ENCODE measurements at places on chromosomes 2 and 18. TPM values are rescaled to one million over a fixed set of nuclear protein-coding genes. Genes with fewer than 3 reads are reported as not detected.

DNA sequence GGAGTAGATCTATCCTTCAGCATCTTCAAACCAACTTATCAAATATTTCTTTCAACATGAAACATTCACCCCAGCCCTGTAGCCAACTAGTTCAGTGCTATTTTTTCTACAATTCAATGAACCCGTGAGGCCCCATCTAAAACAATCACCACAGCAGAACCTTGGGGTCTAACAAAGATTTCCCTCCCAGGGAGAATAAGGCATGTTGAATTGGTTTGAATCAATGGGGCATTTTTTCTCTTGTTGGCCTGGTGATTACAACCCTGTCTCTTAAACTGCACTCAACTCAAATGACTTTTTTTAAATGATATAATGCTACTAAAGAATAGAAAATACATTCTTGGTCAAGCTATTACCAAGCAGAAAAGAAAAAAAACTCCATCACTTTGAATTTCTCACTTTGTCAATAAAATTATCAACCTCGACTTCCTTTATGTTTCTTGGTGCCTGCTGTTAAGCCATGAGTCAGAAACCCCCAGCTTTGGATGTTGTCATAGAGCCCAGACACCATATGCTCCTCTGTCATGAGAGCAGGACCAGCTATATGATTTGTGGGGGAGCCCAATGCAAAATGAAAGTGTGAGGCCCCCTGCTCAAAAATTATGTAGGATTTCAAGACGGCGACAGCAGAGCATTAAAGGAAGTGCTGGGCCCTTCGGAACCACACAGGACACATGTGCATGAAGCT is 282.4 kb downstream of the MEIS1 start:
- no peak for DNase-seq

GRCh38 chr2:20062615-20063545 is 11.5 kb upstream of the LAPTM4A start:
- peak; percentile 40 for DNase-seq

- no peak for DNase-seq
Measured at GRCh38 chr2:62941413-62941812, 109.2 kb upstream of the OTX1 start.

- DNase-seq = peak; percentile 30
Measured at GRCh38 chr2:61178603-61179545, 16.9 kb downstream of the C2orf74 start.

DNA sequence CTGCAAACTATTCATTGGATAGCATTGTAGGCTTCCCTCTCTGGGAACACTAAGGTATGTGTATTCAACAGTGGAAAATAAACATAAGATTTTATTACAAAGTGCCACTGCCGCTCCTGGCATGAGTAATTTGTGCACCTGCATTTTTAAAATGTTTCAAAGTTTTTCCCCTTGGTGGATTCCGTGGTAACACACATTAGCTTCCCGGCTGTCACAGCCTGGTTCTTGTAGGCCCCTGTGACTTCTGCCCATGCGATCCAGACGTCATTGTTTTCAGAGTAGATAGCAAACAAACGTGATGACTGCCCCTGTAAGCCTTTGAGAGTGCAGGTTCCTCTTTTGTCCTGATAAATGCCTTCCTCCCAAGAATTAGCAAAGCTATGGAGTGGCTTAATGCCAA is 421.0 kb downstream of the ZNF521 start:
- DNase-seq = peak; percentile 29

DNA sequence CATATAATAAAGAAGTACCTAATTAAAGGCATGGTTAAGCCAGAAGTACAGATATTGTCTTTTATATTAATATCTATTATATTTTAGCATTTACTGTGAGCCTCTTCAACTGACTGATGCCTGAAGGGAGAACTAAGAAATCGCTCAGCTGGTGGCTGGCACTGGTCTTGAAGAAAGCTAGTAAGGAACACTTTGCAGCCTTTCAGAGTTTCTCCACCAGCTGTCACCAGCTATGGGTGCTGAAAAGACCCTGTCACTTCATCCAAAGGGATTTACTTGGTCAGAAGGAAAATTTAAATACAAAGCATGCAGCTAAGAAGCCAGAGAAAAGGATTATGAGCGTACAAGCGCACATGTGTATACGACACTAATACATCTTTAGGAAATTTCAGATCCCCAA is 525.9 kb downstream of the TMEM182 start:
- no peak for DNase-seq

DNA sequence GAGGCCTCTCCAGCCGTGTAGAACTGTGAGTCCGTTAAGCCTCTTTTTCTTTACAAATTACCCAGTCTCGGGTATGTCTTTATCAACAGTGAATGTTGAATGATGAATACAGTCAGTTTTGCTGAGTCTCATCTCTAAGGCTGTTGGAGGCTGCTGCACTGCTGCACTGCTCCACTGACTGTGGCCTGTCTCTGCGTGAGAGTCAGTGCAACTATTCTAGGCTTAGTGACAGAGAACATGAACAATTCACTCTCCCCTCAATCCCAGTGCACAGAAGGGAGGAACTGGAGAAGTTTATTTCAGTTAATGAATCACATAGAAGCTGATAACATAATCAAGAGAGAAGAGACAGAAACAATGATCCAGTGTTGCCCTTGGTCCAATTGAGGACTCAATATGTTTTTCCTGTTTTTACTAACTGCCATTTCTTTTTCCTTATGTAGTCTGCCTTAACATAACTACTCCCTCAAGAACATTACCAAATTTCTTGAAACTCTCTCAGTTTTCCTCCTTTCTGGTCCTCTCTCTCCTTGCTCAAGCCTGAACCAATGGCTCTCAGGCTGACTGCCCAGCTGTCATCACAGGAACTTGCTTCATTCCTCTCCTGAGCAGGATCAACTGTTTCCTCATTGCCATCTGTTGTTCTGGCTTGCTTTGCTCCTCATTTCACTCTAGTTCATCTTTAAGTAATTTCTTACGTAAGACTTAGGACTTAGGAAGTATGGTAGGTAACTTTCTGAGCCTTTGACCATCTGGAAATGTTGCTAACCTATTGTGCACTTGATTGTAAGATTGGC is 483.2 kb downstream of the METTL4 start:
- no peak for DNase-seq

GRCh38 chr2:145137211-145137610 is 617.3 kb upstream of the ZEB2 start:
- no peak for DNase-seq

- DNase-seq = no peak
Measured at GRCh38 chr18:3916082-3916481, 466.1 kb downstream of the TGIF1 start.

DNA sequence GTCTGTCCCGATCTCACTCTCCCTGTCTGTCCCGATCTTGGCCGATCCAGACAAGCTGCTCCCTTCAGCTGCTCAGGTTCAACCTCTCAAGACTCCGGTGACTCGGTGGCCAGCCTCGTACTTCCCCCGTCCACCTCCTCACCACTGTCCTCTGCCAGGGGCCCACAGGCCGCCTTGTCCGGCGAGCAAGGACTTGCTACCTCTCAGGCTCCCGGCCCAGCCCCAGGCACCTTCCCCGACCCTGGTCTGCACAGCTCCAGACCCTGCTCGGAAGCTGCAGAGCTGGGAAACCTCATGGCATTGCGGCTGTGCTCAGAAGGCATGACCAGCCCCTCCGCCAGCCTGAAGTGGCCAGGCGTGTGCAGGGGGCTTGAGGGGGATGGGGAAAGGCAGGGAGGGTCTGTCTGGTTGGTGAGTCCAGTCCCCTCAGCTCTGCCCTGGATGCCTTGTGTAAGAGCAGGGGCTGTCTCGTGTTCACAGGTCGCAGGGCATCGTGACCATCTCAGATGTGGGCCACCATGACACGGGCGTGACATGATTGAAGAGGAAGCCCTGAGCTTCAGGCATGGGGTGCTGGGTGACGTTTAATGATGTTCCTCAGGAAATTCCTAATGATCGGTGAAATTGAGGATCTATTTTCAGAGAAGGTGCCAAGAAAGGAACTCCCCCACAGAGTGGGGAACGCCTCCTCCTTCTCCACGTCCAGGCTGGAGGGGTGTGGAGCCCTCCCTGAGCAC is 121.2 kb upstream of the CTDP1 start:
- DNase-seq = no peak

DNA sequence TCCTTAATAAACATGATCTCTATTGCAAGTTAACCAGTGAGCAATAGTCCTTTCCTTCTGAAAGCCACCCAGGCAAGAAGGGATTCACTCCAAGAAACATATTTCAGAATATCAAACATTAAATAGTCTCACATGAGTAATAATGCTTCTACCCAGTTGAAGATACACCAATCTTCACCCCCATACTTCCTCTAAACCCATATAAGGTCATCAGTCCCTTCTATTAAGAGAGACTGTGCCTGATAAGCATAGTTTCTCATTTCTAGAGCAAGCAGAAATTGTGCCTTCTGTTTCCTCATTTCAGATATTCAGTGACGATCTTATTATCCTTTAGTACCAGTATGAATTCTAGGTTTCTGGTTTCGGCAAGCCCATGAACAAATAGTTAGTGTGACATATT is 64.6 kb downstream of the DSEL start:
- DNase-seq = no peak

GRCh38 chr18:23384778-23385736 is 68.0 kb upstream of the RIOK3 start:
- peak; percentile 75 for DNase-seq

DNA sequence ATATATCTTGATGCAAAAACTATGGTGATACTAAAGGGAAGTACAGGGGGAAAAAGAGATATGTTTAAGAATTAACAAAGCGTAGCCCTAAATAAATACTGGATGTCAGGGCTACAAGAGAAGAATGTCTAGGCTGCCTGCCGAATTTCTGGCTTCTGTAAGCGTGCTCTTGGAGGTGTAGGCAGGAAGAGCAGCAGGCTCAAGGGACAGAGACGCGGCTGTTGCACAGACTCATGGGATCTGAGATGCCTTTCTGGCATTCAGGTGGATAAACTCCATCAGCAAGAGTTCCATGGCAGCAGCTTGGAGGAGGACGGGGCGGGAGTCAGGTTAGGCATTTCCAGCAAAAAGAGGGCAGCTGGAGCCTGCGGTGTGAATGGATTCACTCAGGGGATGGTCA is 123.2 kb upstream of the TWIST2 start:
- no peak for DNase-seq

GRCh38 chr2:37654932-37655841 is 16.3 kb downstream of the CDC42EP3 start:
- DNase-seq = no peak

- DNase-seq = no peak
Measured at GRCh38 chr2:60844105-60844504, 37.3 kb upstream of the REL start.

GRCh38 chr2:86807468-86808275 is 17.0 kb upstream of the CD8A start:
- DNase-seq = peak; percentile 89

GRCh38 chr2:145407-145806 is 99.1 kb upstream of the FAM110C start:
- DNase-seq = no peak

- no peak for DNase-seq
Measured at GRCh38 chr2:234306426-234307173, 190.3 kb downstream of the ARL4C start.

DNA sequence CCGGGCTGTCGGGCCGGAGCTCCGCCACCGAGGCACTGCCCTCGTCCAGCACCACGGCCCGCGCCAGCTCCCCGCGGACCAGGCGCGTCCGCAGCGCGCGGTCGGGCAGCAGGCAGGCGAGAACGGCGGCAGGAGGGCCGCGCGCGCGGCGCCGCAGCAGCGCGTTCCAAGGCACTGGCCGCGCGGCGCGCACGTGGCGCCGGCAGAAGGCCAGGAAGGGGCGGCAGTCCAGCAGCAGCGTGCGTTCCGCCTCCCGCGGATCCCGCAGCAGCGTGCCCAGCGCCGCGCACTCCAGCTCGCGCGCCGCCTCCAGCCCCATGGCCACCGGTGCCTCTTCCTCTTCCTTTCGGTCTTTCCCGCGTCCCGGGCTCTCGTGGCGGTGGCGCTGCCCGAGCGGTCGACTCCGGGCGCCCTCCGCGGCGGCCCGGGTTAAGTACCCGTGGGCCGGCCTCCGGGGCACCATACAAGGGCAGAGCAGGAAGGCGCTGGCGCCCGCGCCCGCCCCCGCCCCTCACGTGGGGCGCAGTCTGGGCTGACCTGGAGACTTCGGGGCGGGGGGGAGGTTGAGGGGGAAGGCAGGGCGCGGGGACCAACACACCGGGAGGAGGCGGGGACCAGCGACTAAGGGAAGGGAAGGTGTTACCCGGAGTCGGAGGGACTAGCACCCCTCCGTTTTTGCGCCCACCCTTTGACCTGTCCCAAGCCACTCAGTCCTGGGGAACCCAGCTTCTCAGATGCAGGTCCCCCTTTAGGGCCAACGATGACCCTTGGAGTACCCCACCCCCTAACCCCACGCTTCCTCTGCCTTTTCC is at the start of gene DUSP2:
Gene DUSP2 (minus strand): TSS at position 405 of the 812 bp plus-strand sequence. CDS start 86 bp downstream, at position 319.
- peak; percentile 69 for DNase-seq

GRCh38 chr18:25133879-25134278 is 218.1 kb downstream of the ZNF521 start:
- no peak for DNase-seq

DNA sequence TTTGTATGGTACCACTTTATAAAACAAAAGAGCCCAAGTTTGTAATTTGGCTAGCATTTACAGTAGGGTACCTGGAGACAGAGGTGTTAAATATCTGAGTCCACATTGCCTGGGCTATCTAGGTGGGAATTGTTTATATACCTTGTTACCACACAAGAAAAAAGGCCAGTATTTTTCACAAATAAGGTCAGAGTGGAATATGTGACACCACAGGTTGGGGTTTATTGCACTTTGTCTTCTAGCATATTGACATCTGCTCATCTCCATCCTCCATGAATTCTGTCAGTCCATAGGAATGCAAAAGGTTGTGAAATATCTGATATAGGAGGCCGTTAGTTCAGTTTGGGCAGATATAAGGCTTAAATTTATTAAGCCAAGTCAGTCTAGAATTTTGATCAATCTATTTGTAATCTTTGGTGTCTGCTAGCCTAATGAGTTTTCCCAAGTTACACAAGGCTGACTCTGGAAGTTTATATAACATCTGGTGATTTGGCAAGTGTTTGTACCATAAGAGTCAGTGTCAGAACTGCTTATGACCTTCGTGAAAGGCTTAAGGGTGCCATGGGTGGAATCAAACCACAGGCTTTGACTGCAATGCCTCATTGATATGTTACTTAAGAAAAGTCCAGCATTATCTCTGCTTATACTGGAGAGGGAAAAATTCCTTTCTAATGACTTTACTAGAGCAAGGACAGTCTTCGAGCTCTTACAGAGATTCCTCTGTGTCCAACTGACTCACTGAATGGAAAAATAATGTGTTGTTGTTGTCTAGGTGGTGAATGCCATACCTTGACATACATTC is 11.3 kb upstream of the DPP4 start:
- DNase-seq = no peak

DNA sequence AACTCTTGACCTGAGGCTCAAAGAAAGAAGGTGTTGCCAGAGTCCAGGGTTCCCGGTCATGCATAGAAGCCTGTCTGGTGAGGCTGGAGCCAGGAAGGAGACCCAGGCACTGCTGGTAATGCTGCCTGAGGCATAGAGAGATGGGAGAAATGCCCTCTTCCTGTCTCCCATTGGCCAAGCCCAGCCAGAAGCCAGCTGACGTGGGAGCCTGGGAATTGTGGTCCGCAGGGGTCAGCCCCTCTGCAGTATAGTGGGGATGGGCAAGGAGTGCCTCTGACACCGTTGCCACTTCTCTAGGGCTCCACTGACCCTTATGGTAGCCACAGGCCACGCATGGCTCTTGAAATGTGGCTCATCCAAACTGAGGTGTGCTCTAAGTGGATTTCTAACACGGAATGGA is 95.7 kb downstream of the CTIF start:
- no peak for DNase-seq

B3GNT2 gene
- polyA plus RNA-seq = 23.9 TPM

UGT1A6 gene
- polyA plus RNA-seq = 0.06 TPM

GPR155 gene
- 3.7 TPM for polyA plus RNA-seq

REG3G gene
- polyA plus RNA-seq = 5.0 TPM

CAPN13 gene
- polyA plus RNA-seq = 19.7 TPM

MFF gene
- 87.3 TPM for polyA plus RNA-seq

GYPC gene
- 26.7 TPM for polyA plus RNA-seq
